ENCODE measurements at places on chromosomes 3 and 15.

- DNase-seq = no peak
These were observed 520.1 kb downstream of the NTRK3 start for GRCh38 chr15:87736401-87736800.

DNA sequence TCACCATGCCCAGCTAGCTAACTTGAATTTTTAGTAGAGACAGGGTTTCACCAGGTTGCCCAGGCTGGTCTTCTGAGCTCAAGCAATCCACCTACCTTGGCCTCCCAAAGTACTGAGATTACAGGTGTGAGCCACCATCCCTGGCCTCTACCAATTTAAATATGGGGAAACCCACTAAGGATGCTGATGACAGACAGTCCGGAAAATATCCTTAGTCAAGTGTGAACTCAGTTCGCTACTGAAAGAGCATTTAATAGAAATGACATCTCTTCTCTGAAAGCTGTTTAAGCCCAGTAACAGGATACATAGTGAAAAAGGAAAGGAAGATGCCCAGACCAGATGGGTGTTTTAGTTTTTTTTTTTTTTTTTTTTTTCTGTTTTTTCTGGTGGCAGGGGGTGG is 7.7 kb upstream of the GRAMD2A start:
- DNase-seq = no peak

DNA sequence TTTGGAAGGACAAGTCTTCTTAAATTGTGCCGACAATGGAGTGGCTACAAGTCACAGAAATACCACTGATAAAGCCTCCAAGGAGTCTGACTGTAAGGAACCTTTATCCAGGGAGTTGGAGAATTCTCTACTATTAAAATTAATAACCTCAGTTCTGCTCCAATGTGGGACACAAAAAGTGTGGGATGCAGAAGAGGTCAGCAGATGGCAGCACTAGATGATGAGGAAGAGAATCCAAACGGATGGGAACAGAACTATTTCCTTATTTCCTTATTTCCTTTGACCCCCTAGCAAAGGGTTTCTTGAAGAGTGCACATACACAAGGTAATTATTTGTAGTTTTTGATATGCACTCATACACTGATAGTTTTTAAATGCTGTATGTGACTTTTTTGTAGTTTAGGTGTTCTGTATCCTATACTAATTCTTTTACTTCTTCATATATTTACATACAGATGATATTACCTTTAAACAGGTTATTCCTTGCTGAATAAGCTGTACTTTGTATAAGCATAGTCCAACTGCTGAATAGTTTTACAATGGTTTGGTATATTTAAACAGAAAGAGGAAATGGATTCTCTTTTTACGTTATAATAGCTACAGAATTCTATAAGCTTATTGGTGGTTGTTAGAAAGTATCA is 25.6 kb upstream of the NLGN1 start:
- DNase-seq = no peak

DNA sequence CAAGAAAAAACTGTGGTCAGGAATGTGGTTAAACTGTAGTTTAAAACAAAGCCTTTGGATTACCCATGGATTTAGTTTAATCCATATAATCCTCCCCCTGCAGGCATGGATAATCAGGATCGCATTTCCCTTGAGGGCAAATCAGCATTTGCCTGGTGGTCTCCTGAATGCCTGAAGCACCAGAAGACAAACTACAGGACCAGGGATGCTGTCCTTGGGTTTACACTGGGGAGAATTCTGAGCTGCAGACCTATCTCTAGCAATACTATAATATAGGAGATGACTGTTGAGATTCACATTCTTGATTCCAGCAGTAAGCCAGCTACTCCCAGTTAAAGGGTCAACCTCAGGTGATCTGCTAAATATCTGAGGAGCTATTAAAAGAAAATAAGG is 10.6 kb downstream of the PIK3CB start:
- no peak for DNase-seq

GRCh38 chr3:120536642-120537041 is 59.5 kb upstream of the NDUFB4 start:
- DNase-seq = no peak

DNA sequence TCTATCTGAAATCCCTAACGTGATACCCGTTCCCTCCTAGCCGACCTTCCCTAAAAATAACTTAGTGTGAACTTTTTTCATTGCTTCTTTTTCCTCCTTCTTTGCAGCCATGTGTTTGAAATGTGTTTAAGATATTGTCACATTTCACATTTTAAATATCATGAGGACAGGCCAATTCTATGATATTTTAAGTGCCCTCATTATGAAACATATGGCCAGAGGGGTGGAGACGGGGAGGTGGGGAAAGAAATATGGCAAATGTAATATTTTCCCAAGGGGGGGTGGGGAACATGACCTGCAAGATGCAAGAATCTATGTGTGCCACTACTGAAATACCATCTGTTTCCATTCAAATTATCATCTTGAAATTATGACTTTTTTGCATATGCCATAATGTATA is 1039.2 kb downstream of the AGBL1 start:
- DNase-seq = no peak

DNA sequence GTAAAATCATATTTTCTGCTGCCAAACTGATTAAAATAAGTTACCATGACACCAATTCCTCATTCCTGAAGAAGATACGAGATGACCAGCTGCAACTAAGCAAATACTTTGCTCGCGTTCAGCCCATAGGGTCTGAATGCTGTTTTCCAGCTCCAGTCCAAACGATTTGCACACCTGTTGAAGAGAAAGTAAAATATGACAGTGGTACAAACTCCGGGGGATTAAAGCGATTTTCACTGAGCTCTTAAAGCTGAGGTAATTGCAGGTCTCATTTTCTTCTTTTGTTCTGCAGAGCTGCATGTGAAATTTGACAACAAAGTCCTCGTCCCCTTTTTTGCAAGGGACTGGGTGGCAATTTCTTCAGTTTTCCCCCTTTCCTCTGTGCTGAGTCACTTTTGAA is 118.4 kb downstream of the NR2F2 start:
- no peak for DNase-seq

DNA sequence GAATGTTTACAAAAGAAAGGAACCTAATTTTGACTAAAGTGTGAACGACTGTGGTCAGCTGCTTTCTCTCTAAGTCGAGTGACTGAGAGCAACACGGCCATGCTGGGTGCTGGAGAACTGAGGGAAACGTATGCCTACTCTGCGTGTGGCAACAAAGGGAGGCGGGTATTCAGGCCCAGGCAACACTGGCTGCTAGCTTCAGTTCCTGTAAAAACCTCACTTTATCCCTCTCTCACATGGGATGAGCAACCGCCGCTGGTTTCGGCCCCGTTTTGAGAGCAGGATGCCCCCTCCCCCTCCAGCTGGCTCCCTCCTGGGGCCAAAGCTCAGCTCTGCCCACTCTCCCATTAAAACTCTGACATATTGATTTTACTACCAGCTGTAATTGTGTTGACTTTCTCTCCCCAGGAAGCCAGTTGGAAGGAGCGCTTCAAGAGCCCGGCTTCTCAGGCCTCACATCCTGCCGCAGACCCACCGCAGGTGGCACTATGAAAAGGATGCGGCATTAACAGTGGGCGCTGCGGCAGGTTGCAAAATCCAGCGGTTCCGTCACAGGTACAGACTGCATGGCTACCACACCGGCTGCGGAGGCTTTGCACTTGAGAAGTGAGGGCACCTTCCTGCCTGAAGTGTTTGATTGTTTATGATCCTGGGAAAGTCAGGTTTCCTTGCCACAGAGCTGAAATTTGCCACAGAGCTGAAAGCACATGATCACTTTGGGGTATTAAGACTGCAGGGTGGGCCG is 12.7 kb downstream of the PLXND1 start:
- no peak for DNase-seq

- no peak for DNase-seq
These were observed 66.8 kb upstream of the UNC13C start for GRCh38 chr15:53911431-53911830.

DNA sequence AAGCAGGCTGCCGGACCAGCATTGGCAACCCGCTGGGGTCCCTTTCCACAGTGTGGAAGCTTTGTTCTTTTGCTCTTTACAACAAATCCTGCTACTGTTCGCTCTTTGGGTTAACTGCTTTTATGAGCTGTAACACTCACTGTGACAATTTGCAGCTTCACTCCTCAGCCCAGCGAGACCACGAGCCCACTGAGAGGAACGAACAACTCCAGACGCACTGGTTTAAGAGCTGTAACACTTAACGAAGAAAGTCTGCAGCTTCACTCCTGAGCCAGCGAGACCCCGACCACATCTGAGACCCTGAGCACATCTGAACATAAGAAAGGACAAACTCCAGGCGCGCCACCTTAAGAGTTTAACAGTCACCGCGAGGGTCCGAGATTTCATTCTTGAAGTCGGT is 10.7 kb upstream of the CCR4 start:
- no peak for DNase-seq

GRCh38 chr3:14915636-14916222 is 31.7 kb upstream of the NR2C2 start:
- no peak for DNase-seq

DNA sequence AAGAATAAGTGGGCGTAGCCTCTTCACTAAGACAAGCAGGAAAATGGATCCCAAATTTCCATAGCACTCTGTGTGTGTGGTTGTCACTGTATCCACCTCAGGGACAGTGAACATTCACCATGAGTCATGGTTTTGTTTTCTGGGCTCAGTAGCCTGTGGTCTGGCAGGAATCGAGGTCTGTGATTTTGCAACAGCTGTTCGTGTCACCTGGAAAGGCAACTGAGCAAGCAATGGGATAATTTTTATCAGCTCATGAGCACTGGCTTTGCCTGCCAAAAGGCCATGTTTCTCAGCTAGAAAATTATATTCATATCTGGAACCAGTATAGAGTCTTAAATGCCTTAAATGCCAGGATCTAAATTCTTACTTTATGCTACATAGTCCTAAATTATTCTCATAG is 60.9 kb downstream of the STRIT1 start:
- DNase-seq = no peak

DNA sequence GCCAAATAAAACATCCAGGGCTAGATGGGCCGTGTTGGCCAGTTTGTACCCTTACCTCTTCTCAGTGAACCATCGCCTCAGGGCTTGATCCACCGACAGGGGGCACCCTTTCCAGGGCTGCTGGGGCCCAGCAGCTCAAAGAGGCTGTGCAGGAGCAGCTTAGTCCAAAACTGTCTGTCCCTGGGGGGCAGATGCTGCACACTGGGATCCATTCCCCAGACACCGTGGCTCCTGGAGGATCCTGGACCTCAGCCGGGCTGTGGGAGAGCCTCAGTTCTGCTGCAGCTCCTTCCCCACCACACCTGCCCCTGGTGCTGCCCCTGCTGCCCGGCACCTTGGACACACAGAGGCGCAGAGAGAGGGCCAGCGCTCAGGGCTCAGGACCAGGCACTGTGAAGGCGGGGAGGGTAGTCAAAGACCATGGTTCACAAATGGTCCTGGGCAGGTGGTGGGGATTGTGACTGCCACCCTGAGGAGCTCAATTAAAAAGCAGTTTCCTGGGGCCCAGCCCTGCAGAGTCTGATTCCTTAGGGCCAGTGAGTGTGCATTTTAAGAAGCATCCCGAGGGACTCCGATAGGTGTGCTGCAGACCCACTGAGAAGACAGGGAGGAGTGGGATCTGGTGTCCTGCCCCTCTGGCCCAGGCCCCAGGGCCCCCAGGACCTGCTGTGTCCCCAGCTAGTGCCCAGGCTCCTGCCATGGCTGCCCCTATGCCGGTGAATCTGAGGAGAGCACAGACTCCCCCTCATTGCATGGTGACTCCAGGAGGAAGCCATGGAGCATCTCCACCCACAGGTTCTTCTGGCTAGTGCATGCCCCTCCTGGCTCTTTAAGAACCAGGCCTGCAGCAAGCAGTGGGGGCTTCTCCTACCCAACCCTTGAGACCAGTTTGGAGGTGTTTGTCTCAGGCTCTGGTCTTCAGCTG is 86.5 kb upstream of the PRR20G start:
- no peak for DNase-seq

DNA sequence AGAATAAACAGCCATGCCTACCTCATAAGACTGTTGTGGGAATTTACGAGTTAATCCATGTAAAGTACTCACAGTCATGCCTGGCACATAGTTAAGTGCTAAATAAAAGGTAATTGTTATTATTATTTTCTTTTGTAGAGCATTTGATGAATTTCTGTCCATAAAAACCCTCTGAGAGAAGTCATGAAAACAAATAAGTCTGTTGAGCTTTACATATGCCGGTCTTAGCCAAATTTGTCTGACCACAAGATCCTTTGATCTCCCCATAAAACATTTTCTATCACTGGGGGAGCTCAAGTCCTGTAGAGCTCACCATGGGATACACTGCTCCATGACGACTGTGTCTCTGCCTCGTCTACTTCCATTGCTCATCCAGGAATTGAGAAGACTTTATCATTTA is 114.0 kb downstream of the MAGI1 start:
- no peak for DNase-seq

DNA sequence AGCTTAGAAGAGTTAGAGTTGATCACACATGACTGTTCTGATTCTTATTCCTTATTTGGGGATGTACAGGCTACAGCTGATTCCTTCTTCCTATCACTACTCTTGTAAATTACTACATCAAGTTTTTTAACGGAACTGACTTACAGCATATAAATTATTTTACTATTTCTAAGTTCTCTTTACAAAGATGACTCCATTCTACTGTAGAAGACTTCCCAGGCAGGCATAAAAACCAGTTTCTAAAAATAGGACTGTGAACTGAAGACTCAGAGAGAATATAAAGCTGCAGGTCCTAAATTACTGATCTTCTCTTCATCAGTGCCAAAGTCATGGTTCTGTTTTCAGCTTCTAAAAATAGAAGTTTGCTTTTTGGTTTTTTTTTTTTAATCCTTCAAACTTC is 38.9 kb downstream of the ANO10 start:
- DNase-seq = no peak

GRCh38 chr3:23819599-23820360 is 14.0 kb downstream of the UBE2E1 start:
- DNase-seq = no peak

- DNase-seq = no peak
These were observed 56.2 kb downstream of the ITGA11 start for GRCh38 chr15:68375716-68376220.

DNA sequence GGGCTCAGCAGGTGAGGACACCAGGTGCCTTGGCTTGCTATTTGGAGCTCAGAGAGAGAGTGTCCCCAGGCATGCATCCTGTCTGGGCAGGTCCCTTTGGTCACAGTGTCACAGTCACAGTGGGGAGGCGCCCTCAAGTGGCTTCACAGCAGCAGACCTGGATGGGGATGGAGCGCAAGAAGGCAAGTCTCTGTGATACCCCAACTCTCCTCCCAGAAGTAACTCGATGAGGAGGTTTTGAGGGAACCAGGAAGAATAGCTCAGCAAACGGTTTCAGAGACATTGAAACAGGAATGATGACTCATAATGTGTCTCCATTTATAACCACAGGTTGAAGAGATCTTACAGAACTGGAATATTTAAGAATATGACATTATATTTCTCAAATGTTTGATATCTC is 66.5 kb upstream of the SH3GL3 start:
- no peak for DNase-seq

DNA sequence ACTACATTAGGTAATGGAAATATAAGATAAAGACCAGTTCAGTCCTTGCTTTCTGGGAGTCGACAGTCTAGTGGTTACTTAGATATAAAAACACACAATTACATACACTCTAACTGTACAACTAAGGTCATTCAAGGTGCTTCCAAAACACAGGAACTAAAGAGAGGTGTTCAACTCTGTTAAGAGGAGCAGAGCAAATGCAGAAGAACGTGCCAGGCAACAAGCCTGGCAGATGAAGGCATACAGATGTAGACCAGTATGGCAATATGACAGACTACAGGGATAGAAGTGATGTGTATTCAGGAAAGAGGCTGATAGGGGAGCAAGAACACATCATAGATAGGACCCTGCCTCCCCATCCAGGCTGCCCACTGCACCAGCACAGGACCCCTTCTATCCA is 78.3 kb downstream of the CBLB start:
- no peak for DNase-seq

All from NCI-H1048 (cell line).